ENCODE measurements at places on chromosomes 1 and 21.

DNA sequence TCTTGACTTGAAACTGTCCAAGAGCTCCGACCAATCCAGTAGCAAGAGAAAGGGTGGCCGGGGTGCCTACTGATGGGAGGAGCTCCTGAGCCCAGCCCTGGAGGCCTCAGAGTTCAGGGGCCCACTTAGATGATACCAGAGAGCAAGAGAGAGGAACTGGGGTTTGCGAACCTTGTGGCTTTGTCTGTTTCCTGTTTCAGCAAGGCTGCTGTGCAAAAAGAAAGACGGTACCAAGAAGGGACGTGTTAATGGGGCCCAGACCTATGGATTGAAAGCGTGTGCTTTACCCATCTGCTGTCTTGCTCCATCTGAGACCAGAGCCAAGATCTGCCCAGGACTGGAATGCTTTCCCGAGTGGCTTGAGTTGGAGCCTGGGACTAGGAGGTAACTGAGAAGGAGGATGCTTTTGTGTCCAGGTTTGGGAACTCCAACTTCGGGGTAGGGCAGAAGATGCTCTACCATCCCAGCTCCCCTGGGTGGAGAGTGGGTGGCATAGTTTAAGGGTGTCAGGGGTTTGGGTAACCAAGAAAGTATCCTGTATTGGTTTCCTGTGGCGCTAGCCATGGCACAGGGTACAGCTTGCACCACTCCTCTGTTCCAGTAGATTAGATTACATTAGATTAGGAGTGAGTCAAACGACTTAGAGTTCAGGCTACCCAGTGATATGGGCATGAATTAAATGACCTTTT lies at the start of gene TRAF3IP3:
Gene TRAF3IP3, plus strand, starts transcription at position 128 of the 689 bp plus-strand sequence. CDS start 3,987 bp downstream, outside the sequence.
- no peak for DNase-seq

GRCh38 chr1:44685881-44686280 lies 11.4 kb downstream of the ARMH1 start:
- no peak for DNase-seq

GRCh38 chr1:229107304-229107815 lies 163.6 kb upstream of the RAB4A start:
- DNase-seq: no peak

- DNase-seq: no peak
These were observed 51.1 kb upstream of the NEK2 start for GRCh38 chr1:211726467-211726995.

DNA sequence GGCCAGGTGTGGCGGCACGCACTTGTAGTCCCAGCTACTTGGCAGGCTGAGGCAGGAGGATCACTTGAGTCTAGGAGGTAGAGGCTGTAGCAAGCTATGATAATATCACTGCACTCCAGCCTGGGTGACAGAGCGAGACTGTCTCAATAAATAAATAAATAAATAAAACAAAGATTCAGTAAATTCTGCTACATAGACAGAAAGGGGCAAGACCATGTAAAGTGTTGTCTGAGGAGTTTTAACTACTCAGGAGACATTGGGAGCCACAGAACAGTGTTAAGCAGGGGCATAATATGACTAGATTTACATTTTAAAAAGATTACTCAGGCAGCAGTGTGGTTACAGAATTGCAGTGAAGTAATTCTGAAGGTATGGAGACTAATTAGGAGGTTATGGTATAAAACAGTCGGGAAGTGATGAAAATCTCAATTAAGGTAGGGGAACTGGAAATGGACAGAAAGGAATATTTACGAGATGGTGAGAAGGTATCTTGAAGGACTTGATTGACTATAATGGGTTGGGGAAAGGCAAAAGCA lies 94.7 kb downstream of the ATP1B1 start:
- DNase-seq: peak; percentile 22

- DNase-seq: no peak
These were observed 19.6 kb downstream of the TMEM63A start for GRCh38 chr1:225862581-225862950.
